ENCODE measurements at places on chromosomes 13 and 19.

- peak; percentile 86 for DNase-seq
These were observed 30.0 kb upstream of the TPT1 start for GRCh38 chr13:45370922-45371406.

DNA sequence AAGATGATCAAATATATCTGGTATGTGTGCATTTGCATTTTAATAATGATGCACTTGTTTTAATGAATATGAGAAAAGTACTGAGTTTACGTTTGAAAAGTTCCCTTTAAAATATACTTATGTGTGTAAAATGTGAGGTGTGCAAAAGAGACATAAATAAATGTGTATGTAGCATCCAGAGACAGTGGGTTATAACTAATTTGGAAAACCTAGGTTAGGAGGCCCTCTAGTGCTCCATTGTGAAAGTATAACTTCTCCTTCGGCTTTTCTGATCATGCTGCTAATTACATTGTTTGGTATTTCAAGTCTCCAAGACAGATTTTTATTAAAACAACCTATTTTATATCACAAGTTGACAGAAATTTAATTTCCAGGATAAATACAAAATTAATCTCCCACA lies 30.1 kb downstream of the SCEL start:
- DNase-seq: peak; percentile 53

- DNase-seq: no peak
These were observed 149.2 kb downstream of the MIPEP start for GRCh38 chr13:23740002-23740401.

DNA sequence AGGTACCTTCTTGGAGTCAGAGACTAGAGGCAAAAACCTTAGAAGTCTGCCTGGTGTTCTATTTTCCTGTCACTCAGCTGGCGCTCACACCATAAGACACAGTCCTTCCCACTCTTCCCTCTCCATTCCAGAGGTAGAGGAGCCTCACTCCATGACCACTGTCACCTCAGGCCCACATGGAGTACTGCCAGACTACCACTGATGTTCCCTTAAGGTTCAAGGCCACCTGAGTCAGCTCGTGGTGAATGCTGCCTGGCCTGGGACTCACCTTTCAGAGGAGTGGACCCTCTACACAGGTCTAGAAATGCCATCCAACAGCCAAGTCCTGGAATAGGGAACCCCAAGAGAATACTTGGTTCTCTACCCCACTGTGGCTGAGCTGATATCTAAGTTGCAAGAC lies 29.9 kb downstream of the RGCC start:
- DNase-seq: no peak

GRCh38 chr13:93320942-93321341 lies 94.3 kb downstream of the GPC6 start:
- DNase-seq: peak; percentile 10

DNA sequence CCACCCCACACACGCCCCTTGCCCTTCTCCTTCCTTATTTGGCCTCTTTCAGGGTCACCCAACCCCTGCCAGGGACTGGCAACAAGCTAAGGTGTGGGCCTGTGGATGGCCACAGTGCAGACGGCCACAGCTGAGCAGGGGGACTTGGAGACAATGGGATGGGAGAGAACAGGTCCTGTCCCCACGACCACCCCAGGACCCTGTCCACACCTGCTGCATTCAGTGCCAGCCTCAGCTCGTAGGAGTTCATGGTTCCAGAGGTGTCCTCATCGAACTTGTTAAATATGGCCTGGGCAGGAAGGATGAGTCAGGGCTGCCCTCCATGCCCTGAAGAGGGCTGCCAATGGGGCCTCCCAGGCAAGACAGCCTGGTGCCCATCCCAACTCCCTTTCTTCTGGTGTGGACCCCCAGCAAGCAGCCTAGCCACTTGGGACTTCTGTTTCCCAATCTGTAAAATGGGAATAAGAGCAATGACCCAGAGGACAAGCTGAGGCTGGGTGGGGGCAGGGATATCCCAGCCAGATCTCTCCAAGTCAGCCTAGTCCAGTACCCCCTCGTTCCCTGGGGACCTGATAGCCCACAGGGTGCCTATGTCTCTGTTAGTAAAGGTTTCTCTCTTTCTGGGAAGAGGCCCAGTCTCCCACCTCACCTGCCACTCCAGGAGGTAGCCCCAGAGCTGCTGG lies 10.6 kb downstream of the CAPN12 start:
- DNase-seq: no peak

DNA sequence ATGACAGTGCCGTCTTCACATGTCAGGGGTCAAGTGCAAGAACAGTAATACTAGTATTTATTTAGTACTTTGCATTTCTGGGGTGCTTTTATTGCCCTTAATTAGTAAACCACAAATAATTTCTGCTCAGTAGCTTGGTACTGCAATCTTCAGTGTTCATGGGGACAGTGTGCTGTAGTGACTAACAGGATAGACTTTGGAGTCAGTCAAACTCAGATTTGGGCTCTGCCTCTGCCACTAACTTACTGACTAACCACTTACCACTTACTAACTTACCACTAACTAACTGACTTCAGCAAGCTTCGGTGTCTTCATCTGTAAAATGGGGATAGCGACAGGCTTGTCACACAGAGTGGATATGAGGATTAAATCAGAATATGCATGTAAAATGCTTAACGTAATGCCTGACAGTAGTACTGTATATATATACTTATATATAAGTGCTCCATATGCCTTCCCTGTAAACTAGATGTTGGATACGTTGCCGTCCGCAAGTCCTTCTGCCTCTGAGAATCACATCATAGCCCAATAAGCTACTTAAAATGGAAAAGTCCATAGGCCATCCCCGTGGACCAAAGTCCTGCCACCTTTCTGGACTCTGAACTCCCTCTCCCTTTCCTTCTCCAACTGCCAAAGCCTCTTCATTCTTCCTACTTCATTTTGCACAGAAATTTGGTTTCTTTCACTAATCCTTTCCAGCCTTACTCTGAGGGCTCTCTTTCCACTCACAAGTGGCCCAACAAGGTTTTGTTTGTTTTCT lies 158.1 kb downstream of the ZIC5 start:
- no peak for DNase-seq

DNA sequence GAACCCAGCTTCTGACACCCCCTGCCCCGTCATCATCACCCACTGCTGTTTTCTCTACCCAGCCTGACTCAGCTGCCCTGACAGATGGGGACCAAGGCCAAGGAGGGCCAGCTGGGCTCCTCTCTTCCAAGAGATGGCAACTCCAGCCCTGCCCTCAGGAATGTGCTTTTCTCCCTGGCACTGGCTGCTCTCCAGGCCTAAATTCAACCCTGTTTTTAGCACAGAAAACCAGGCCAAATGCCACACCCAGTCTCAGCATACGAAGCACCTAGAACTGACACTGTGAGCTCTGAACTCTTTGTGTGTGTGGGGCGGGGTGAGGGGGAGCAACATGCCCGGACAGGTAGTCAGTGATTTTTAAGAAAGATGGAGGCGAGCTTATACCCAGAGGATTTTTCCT lies 23.4 kb upstream of the IGFL1 start:
- DNase-seq: no peak

GRCh38 chr13:47334173-47334572 lies 437.3 kb upstream of the HTR2A start:
- DNase-seq: peak; percentile 98

GRCh38 chr13:21014502-21015170 lies 46.8 kb downstream of the LATS2 start:
- peak; percentile 83 for DNase-seq

DNA sequence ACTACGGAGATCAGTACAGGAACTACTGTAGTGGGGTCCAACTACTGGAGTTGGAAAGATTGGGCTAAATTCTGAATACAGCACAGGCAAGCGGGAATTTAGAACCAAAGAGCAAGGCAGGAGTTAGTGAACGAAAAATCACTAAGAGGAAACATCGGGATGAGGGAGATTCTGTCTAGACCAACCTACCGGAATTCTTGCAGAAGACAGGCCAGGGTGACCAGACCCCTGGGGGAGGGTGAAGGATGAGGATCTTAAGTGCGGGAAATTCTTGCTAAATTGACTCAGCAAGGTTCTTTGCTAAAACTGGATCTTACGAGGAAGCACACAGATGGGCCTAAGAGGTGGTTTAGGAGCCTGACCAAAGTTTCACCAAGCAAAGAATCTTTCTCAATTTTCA lies 13.2 kb upstream of the PSPC1 start:
- DNase-seq: no peak

DNA sequence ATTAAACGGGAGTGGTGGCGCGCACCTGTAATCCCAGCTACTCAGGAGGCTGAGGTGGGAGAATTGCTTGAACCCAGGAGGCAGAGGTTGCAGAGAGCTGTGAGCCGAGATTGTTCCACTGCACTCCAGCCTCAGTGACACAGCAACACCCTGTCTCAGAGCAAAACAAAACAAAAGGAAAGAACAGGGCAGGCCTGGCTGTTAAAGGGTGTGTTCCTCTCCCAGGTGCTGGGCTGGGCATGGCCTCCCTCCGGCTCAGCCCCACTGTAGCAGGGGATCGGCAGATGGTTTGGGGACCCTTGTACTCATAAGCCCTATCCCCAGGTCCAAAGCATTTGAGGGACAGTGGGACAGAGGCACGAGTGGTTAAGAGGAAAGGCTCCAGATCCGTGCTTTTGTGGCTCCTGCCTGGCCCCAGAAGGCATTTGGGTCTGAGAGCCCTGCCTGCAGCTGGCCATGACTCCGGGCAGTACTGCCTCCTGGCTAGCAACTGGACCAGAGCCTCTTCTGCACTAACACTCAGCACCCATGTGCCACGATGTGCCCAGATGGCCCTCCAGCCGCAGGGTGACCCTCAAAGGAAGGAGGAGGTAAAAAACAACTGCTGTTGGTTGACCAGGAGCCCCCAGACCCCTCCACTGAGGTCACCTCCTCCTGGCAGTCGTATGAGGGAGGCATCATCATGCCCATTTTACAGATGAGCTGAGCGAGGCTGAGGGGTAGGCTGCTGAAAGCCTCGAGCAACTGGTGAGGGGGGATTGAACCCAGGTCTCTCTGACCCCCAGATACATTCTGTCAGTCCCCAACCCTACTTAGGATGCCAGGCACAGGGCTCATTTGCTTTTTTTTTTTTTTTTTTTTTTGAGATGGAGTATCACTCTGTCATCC lies 10.0 kb downstream of the RFX1 start:
- no peak for DNase-seq

DNA sequence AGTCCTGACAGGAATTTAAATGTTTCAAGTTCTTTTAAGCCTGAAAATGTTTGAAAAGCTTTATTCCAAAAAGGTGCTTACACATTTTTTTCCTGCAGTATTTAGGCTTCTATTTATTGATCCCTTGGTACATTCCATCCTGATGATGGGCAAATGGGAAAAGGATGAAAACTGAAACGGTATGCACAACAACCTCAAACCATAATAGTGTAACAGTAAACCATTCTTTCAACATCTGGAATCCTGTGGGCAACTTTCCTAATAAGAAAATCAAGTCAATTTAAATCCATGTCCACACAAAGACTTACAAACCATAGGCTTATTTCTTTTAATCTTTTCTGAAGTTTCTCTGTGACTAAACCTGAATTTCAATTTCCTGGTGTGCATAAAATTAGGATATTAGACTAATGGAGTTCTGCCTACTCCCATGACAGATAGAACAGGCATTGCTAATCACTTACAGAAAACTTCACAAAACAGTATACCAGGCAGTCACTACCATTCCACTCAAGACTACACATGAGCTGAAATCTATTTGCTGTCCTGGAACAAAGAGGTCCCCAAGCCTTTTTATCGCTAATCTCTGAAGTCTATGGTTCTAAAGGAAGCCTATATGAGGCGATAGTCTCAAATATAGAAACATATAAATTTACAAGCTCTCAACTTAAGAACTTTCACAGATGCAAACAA lies 103.3 kb downstream of the DLEU7 start:
- peak; percentile 39 for DNase-seq

- DNase-seq: no peak
These were observed 1.9 kb upstream of the RABAC1 start for GRCh38 chr19:41960973-41961372.

DNA sequence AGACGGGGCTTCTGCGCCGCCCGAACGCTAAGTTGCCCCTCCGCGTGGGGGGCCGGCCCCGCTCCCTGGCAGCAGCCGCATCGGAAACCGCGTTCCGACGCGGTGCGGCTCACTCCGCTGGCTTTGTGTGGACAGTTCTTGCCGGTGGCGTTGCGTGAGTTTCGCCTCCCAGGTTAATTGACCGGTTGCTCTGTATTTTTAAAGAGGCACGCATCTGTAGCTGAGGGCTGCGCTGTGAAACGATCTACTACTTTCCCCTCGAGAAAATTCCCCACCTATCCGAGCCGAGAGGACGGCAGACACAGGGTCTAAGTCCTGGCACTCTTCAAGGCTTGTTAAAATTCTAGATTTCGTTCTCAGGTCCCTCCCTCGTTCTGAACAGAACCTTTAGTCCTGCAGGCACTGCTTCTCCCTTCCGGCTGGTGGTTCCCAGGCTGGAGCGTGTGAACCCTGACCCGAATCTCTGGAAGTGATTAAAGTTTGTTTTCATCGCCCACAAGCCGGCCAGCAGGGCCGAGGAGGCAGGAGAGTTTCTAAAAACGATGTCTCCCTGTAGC lies 933 bp downstream of the ARHGEF7 start:
- DNase-seq: peak; percentile 71

- DNase-seq: no peak
These were observed 8.4 kb downstream of the WIZ start for GRCh38 chr19:15441317-15441716.

GRCh38 chr13:95145587-95145986 lies 155.7 kb downstream of the ABCC4 start:
- DNase-seq: no peak

DNA sequence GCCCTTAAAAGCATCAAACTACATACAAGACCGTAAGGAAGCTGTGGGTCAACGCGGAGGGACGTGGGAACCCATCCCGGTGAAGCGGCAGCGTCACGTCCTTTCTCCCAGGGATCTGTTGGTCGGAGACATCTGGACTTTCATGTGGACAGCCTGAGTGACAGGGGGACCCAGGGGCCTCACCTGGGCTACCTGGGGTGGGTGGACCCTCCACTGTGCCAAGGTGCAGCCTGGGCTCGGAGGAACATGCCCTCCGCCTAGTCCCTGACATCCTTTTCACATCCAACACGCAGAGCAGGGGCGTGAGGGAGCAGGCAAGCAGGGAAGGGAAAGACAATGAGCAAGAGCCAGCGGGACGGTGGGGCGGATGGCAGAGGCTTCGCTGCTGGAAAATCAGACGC lies 13.8 kb upstream of the GARIN5A start:
- no peak for DNase-seq

GRCh38 chr19:50510121-50510670 lies 795 bp downstream of the JOSD2 start:
- peak; percentile 13 for DNase-seq

DNA sequence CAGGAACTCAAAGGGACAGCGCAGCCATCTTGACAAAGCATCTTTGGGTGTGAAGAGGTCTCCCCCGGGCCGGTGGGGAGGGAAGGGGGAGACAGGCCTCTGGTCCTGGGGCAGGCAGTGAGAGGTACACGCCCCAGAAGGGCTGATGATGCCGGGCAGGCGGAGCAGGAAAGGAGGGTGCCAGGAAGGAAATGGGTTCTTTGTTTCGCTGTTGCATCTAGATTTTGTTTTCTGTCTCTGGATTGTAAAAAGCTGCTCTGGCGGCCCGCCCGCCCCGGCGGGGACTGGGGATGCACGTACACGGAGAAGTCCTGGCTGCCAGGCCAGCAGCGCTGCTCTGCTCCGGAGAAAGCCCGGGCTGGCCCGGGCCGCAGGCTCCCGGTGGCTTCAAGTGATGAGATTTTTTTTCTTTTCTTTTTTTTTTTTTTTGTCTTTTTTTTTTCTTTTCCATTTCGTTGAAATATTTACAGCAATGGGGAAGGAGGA lies 13.2 kb upstream of the ASF1B start:
- peak; percentile 19 for DNase-seq

GRCh38 chr13:22848539-22849052 lies 332.2 kb upstream of the SGCG start:
- no peak for DNase-seq

- DNase-seq: no peak
These were observed 5.8 kb upstream of the FRY start for GRCh38 chr13:32025730-32026129.
